ENCODE measurements at places on chromosomes 12 and 14. TPM values are rescaled to one million over a fixed set of nuclear protein-coding genes. Genes with fewer than 3 reads are reported as not detected.

- DNase-seq: no peak
Measured at GRCh38 chr14:46550836-46551235, 100.7 kb downstream of the RPL10L start.

DNA sequence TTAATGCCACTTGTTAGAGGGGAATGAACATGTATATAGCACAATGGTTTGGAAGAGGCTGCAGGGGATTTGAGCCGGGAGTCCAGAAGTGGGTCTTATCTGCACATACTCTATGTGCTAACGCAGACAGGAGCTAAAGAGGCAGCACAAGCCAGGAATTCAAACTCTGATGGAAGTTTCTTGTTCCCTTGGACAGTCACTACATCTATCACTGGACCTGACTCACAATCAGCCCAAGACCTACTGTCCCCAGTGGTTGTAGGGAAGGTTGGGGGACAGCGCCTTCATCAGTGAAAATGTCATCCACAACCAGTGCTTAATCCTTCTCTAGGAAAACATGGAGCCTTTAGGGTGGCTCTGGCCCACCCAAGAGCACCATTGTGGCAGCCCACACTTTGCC lies 107.8 kb downstream of the GCH1 start:
- no peak for DNase-seq

LHX5 gene
- polyA plus RNA-seq: not detected

LRTM2 gene
- polyA plus RNA-seq: 0.09 TPM

GRCh38 chr14:61074852-61075251 lies 93.8 kb downstream of the SLC38A6 start:
- DNase-seq: no peak

CFAP54 gene
- 0.29 TPM for polyA plus RNA-seq

CCDC196 gene
- polyA plus RNA-seq: not detected

FOXM1 gene
- 18.8 TPM for polyA plus RNA-seq

GRCh38 chr14:76726551-76726970 lies 34.7 kb upstream of the VASH1 start:
- DNase-seq: no peak

DNA sequence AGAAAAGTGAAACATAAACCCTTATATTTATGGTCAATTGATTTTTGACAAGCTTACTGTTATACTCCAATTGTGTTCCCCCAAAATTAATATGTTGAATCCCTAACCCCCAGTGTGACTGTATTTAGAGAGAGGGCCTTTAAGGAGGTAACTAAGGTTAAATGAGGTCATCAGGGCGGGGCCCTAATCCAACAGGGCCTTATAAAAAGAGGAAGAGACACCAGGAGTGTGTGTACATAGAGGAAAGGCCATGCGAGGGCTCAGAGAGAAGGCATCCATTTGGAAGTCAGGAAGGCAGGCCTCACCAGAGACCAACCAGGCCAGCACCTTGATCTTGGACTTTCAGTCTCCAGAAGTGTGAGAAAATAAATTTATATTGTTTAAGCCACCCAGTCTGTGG lies 6.5 kb upstream of the VTI1B start:
- DNase-seq: no peak

- no peak for DNase-seq
Measured at GRCh38 chr12:56413392-56413791, 35.8 kb downstream of the TIMELESS start.

DPF3 gene
- 2.2 TPM for polyA plus RNA-seq

DNA sequence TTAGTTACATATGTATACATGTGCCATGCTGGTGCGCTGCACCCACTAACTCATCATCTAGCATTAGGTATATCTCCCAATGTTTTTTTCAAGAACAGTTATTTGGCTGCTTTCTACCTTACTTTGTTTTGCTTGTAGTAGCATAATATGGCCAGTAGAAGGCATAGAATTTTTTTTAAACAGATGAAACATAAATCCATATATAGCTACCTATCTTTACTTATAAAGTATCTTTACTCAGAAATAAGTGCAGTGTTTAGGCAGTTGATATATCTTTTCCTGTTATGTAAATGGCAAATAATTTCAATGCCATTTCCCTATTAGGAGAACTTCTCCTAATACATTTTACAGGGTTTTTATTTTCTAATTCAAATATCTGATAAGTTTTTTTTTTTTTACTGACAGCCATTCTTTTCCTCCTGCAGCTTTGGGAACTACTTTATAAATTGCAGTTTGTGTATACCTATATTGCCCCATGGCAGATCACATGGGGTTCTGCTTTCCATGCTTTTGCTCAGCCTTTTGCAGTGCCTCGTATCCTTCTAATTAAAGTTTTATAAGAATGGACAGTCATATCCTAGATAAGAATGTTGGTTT lies 143.1 kb downstream of the PCNX1 start:
- no peak for DNase-seq

- DNase-seq: no peak
Measured at GRCh38 chr12:19234981-19235871, 105.7 kb downstream of the PLEKHA5 start.

GARIN6 gene
- not detected for polyA plus RNA-seq

SUDS3 gene
- 30.4 TPM for polyA plus RNA-seq

DNA sequence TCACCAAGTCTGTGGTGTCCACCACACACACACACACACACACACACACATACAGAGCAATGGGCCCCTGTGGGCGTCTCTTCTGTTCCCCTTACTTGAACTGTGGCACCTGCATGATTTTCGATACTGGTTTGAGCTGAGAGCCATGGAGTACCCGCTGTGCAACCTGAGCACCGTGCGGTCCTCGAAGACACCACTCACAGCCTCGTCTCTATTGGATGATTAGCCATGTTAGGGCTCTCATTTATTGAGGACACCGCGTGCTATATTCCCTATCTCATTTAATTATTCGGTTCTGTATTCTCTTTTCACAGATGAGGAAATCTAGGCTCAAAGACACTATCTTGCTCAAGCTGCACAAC lies 623 bp upstream of the C14orf132 start:
- DNase-seq: no peak

GRCh38 chr12:45577844-45578399 lies 151.6 kb upstream of the ARID2 start:
- DNase-seq: no peak

- DNase-seq: no peak
Measured at GRCh38 chr12:69024907-69025306, 91.9 kb upstream of the CPM start.

PGF gene
- polyA plus RNA-seq: 21.1 TPM

DNA sequence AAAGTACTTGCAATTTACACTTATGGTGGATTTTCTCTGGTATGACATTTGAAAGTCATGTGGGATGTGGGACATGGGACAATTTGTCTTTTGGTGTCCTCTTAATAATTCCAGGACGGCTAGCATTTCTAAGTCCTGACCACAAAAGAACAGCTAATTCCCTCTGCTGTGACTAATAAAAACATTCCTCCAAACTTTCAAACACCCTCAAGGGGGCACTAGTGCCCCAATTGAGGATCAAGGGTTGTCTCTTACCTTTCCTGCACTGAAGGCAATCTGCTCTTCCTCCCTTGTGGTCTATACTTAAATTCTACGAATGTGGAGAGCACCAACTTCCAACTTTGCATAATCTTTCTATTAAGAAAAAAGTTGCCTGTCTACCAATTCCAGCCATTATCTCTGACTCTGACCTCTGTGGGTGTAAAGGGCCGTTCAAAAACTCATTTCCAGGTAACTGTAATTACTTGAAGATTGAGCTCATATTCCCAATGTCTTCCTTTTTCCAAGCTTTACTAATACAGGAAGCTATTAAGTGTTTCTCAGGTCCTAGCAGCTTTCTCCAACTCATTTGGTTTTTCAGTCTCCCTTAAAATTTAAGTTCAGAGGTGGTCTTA lies 210.2 kb downstream of the PTPRO start:
- DNase-seq: no peak

GRCh38 chr14:94572637-94573303 lies 8.5 kb upstream of the SERPINA5 start:
- no peak for DNase-seq

TUBA1A gene
- not detected for polyA plus RNA-seq

GRCh38 chr12:40473962-40474361 lies 218.3 kb upstream of the CNTN1 start:
- DNase-seq: no peak

DNA sequence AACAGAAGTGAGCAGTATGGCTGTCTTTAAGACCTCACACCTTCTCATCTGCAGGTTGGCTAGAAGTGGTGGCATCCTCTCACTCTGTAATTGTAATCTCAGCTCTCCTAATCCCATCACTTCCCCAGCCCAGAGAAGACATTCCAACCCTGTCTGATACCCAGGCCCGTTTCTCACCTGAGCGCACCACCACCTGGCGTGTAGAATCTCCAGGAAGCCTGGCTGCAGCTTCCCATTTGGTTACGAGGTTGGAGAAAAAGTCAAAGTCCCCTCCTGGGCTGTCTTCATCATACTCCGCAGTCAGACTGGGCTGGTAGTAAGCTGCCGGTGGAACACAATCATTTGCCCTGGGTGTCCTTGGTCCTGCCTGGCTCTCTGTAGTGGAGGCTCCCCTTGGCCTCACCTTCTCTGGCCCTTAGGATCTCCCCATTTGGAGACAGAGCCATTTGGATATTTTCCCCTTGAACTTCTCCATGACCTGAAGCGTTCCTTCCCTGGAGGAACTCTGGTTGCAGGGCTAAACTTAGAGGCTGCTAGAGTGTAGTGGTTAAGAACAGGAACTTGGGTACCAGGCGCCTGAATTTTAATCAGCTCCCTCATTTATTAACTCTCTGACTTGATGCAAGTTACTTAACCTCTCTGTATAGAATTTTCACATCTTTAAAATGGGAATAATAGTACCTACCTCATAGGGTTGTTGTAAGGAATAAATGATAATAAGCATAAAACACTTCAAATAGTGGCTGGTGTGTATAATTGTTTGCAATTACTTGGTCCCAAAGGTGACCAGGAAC lies 1.8 kb downstream of the SDR39U1 start:
- no peak for DNase-seq

DNA sequence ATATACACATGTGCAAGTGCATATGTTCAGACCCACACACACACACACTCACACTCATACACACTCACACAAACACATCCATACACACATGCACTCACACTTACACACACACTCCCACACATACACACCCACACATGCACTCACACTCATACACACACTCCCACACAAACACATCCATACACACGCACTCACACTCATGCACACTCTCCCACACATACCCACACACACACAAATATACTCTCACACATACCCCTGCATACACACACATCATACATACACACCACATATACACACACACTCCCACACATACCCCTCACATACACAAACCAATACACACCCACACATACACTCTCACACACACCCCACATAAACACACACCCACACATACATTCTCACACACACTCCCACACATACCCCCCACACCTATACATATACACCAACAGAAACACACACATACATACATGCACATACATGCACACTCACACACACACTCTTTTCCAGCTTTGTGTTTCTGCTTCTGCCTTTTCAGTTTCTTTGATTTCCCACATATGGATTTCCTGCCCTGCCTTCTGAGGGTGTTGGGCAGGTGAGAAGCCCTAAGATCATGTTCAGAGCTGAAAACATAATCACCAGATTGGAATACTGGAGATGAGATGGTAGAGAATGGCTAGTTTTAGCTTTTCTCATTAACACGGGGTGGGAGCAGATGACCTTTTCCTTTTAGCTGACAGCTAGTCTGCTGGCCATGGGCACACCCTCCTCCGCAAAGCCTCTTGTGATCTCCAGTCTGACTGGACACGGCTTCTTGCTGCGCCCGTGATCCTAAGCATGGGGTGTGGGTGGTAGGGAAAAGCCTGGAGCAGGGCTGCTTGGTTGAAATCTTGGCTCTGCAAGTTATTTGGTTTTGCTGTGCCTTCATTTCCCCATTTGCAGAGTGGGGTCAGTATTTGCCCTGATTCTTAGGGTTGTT lies 214.0 kb downstream of the CHST11 start:
- no peak for DNase-seq

GRCh38 chr12:53115891-53116648 lies 12.8 kb downstream of the SOAT2 start:
- DNase-seq: no peak

- no peak for DNase-seq
Measured at GRCh38 chr12:8637666-8638065, 25.0 kb downstream of the MFAP5 start.

DNA sequence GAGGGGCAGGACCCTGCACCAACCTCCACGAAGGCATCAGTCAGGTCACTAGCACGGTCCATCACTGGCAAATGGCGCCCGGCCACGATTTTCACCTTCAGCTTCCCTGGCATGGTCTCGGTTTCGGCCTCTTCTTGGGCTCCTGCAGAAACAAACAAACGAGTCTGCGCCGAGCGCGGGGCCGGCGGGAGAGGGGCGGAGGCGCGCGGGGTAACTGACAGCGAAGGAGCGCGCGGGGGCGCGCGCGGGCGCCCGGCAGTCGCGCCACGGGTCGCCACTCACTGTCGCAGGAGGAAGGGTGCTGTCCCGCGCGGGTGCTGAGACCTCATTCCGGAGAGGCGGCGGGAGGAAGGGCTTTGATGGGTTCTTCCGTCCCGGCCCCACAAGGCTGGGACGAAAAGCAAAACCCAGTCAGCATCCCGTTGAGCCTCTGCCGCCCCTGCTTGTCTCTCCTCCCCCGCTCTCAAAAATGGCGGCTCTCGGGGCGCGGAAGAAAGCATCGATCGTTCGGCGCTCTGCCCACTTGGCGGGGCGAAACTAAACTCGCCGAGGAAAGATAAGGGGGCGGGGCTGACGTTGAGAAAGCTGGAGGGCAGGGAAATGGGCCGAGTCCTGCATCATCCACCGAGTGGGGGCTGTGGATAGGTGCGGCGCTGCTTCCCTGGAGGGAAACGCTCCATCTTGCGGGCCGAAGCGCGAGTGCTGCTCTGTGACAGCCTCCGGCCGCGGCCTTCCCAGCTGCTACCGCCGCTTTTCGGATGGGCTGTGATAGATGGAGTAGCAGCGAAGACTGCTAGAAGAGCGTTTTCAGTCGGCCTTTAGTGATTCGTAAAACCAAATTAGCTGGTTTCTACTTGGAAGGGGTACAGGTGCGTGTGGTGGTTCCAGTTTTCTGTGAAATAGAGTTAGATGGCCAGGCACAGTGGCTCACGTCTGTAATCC lies at the start of gene C2CD5:
Gene C2CD5 (minus strand): TSS at position 505 of the 942 bp plus-strand sequence. CDS start 392 bp downstream, at position 113.
- peak; percentile 99 for DNase-seq

CLEC4A gene
- polyA plus RNA-seq: 2.1 TPM

GRCh38 chr12:8453021-8453513 lies 2.7 kb upstream of the CLEC6A start:
- DNase-seq: no peak

GRCh38 chr12:49966511-49967041 lies 4.9 kb downstream of the AQP5 start:
- DNase-seq: no peak

GRCh38 chr12:123265851-123266678 lies 5.6 kb downstream of the CDK2AP1 start:
- no peak for DNase-seq

TMPRSS12 gene
- polyA plus RNA-seq: 0.09 TPM

- DNase-seq: no peak
Measured at GRCh38 chr12:49503674-49504180, 35.1 kb upstream of the KCNH3 start.

- no peak for DNase-seq
Measured at GRCh38 chr14:104428860-104429259, 150.7 kb upstream of the C14orf180 start.

- DNase-seq: no peak
Measured at GRCh38 chr14:67883717-67884116, 64.1 kb downstream of the RAD51B start.

GRCh38 chr12:108381787-108382436 lies 42.8 kb upstream of the CMKLR1 start:
- DNase-seq: peak; percentile 36
